ENCODE measurements at places on chromosomes 5 and 9. TPM values are rescaled to one million over a fixed set of nuclear protein-coding genes. Genes with fewer than 3 reads are reported as not detected.

CCNO gene
- total RNA-seq = 0.65 TPM

PCDHA13 gene
- not detected for total RNA-seq

ITK gene
- total RNA-seq = not detected

WWC1 gene
- 27.7 TPM for total RNA-seq

PNPLA7 gene
- 2.3 TPM for total RNA-seq

PCDHA9 gene
- under 0.01 TPM for total RNA-seq

TAF11L10 gene
- not detected for total RNA-seq

CCNJL gene
- 6.0 TPM for total RNA-seq

CCNI2 gene
- 1.1 TPM for total RNA-seq

COL23A1 gene
- not detected for total RNA-seq

GABBR2 gene
- under 0.01 TPM for total RNA-seq

CCDC171 gene
- total RNA-seq = 1.8 TPM

Measured in mesangial cell (primary cell).